Dermis microvascular lymphatic vessel endothelial cell (primary cell): ENCODE measurements at places on chromosomes 7 and 10.
A peak's percentile ranks its signal among the peaks of the same experiment; 100 is the strongest.

DNA sequence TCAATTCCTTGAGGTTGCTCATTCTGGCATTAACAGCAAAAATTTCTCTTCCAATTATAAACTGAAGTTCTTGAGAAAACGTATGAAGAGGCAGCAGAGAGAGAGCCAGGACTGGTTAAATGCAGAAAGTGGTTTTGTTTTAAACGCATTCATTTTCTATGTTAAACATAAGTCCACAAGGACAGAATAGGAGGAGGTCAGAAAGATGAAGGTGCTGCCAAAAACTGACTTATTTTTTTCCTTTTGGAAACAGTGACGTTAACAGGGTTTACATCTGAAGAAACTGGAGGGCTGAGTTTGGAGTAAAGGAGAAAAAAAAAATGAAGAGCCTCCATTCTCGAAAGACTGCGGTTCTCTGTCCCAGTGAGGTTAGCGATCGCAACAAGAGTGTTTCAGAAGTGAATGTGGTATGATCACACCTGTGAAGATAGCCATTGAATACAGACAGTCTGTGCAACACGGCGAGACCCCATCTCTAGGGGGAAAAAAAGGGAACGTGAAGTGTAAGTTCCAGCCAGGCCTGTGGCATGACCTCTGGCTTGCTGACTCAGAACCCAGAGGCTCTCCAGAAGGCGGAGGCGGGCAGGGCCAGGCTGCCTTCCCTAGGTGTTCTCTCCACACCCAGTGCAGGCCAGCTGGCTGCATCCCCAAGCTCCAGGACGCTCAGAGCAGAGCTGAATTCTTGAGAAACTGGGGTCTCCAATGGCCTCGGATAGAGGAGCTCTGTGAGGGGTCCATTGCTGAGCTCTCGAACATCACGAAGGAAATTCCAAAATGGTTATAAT, 84.0 kb downstream of the CHST15 start:
- DNase-seq, result no peak

- no peak for DNase-seq
These were observed 132.4 kb downstream of the SORCS1 start for GRCh38 chr10:107031931-107032699.

- DNase-seq, result peak; percentile 7
These were observed 30.0 kb upstream of the PRKAR2B start for GRCh38 chr7:107014387-107015023.

GRCh38 chr7:97555857-97556421, 175.9 kb upstream of the TAC1 start:
- peak; percentile 6 for DNase-seq

DNA sequence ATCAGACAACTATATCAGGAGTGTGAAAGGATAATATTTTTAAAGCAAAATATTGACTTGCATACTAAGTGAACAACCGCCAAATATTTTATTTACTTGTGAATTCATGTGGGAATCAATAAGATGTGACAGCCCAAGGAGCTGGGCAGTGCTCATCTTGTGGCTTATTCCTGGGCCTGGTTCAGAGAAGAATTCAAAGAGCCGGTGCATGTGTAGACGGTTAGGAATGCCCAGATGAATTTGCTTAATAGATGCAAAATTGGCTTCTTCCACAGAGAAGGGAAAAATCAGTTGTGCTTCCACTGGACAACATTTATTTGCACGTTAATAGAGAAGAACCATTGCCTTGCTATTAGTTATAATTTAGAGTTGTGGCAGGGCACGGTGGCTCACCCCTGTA, 4.4 kb downstream of the MYL7 start:
- DNase-seq, result no peak

DNA sequence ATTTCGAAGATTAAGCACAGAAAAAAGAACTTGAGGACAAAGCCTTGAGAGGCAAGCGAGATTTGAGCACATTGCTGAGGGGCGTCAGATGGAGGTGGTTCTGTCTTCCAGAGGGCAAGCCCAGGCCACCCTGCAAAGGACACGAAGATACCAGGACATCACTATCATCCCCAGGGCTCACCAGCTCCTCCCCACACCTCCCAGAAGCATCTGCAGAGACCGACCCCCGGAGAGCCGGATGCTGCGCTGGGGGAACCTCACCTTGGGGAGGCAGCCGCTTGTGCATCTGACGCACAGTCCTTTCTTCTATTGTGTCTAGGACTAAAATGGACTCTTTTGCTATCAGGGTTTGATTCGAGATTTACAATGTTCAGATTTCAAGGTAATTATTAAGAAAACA, 259.7 kb downstream of the DNAJB6 start:
- no peak for DNase-seq

GRCh38 chr10:73941300-73941699, 30.4 kb downstream of the PLAU start:
- no peak for DNase-seq

DNA sequence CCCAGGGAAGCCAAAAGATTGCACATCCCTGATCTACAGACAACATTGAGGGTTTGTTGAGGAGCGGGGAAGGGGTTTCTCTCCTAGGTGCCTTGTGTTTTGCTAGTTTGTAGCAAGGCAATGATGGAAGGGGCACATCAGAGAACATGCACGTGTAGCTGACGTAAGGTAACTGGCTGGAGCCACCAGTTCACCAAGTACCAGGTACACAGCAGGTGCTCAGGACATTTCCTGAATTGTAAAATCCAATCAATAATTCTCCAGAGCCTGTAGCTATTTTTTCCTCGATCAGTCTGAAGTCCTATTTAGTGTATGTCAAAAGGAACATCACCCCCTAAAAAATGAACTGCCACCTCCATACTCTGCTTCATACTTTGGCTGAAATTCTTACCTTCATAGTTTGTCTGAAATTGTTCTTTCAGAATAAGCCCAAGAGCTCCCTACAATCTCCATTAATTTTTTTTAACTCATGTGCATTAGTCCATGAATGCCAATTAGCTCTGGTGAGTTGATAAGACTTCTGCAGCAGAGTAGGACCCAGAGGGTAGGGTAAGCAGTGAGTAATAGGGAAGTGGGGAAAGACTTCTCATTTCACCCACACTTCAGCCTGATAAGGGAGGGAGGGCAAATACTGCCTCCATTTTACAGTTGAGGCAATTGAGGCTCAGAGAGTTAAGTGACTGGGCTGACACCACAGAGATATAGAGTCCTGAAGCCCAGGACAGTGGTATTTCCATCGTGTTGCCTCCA, 36.0 kb upstream of the SLC26A3 start:
- no peak for DNase-seq

DNA sequence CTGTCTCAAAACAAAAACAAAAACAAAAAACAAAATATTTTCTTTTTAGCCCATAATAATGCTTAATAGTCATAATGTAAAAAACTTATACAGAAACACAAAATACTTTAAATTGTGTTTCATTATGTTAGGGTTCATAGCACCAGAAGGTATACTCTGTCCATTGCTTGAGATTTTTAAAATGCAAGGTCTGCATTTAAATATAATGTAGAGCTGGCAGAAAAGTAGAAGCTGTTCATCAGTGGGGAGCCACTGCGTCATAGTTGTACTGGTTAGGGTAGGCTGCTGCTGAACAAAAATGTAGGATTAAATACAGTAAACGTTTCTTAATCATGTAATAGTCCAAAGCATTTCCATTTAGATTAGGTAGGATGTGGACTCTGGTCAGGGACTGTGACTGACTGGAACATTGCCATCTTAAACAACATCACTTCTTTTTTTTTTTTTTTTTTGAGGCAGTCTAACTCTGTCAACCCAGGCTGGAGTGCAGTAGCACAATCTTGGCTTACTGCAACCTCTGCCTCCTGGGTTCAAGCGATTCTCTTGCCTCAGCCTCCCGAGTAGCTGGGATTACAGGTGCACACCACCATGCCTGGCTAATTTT, 85.2 kb downstream of the ANKIB1 start:
- DNase-seq, result no peak

DNA sequence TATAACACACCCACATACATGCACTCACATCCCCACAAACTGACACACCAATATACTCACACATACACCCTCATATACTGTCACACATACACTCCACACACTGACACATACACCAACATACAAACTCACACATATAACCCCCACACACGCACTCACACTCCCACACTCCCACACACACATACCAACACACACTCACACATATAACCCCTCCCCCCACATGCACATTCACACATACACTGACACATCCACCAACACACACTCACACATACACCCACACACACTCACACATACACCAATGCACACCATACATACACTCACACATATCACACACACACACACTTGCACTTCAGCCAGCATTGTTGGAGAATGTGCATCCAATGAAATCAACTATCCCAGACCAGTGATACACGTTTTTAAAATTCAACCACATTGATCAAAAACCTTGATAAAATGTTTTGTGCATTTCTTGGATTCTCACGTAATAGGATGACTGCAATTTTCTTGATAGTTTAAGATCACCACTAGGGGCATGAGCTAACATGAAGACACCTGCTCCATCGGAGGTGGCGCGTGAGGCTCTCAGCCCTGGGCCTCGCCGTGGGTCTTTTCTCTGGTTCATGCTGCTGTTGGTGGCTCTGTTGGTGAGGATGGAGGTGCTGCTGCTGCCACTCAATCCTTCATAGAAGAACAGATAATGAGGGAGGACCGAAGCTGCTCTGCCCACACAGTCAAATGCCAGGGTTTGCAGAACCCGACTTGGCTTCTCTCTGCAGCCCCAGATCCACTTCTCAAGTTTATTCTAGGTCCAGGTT, 32.1 kb upstream of the CHST15 start:
- no peak for DNase-seq
